ENCODE measurements at places on chromosomes 5 and 9.

GRCh38 chr9:125752070-125752628 lies 5.0 kb downstream of the PBX3 start:
- DNase-seq, result no peak

DNA sequence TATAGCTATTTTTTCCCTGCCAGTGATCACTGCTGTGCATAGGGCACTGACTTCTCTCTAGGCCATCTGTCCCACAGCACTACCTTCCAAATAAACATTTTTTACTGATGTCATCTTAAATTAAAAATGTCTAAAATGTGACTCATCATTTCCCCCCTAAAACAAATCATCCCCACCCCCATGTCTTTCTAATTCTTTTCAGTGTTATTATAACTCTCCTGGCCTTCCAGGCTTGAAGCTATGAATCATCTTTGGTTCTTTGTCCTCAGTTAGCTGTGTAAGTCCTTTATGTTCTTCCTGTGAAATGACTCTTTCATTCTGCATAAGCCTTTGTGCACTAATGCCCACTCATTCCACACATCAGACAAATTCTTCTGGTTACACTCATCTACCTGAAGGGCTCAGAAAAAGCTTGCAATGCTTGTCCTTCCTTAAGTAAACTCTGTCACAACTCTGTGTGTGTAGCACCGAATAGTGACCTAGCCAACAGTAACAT lies 78.1 kb downstream of the CFAP95 start:
- DNase-seq, result no peak

- DNase-seq, result no peak
These were observed 124.5 kb upstream of the PRLR start for GRCh38 chr5:35354751-35355150.

- DNase-seq, result no peak
These were observed 5.8 kb downstream of the FAM219A start for GRCh38 chr9:34452568-34452967.

GRCh38 chr9:128102196-128102595 lies 25.3 kb downstream of the PTGES2 start:
- no peak for DNase-seq

DNA sequence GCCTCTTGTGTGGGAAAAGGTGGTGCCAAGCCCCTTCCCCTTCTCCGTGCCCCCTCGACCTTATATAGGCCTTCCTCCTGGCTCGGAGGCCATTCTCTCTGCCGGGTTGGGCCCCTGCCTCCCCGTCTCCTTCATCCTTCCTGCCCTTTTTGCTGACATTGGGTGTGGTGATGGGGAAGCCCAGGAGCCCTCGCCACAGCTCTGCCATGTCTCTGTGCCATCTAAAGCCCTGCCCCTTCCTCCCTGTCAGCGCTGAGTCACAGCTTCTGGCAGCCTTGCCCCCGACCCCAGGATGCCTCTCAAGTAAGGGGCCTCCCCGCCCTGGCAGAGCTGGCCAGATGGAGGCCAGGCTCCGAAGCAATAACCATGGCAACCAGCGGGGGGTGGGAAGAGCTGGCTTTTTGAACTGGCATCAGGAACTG lies 30.4 kb downstream of the JADE2 start:
- DNase-seq, result peak; percentile 87

DNA sequence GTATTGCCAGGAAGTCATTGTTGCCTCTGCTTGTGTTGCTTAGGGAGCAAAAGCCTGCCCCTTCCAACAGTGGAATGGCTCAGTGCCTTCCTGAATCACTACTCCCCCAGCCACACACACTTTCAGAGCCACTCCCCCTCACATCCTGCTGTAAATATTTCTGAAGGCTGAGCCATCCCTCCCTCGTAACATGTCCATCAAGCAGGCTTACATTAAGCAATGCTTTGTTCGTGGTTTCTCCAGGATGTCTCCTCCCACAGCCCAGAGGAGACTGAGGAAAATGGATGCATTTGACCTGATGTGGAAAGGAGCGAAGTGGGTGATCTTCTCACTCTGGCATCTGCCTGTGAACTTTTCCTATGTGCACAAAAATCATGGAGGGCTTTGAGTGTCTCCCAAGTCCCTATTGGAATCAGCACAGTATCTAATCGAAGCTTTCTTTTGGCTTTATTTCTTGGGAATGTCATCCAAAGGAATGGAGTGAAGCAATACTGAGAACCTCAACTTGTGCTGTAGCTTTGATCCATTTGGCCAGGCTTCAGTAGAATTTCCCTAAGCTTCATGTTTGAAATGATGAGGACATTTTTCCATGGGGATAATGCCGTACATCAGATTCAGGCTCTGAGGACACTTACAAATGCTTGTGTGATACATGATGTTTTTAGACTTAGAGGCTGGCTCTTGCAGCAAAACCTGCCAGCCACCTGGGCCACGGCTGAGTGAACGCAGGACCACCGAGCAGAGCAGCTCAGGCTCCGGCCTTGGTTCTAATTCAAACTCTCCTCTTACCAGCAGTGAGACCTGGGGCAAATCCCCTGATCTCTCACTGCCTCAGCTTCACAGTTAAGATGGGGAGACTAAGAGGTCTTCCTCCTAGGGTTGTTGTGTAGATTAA lies 389.1 kb downstream of the ENC1 start:
- no peak for DNase-seq

- no peak for DNase-seq
These were observed 24.2 kb downstream of the PCDHGC5 start for GRCh38 chr5:141512911-141513626.

DNA sequence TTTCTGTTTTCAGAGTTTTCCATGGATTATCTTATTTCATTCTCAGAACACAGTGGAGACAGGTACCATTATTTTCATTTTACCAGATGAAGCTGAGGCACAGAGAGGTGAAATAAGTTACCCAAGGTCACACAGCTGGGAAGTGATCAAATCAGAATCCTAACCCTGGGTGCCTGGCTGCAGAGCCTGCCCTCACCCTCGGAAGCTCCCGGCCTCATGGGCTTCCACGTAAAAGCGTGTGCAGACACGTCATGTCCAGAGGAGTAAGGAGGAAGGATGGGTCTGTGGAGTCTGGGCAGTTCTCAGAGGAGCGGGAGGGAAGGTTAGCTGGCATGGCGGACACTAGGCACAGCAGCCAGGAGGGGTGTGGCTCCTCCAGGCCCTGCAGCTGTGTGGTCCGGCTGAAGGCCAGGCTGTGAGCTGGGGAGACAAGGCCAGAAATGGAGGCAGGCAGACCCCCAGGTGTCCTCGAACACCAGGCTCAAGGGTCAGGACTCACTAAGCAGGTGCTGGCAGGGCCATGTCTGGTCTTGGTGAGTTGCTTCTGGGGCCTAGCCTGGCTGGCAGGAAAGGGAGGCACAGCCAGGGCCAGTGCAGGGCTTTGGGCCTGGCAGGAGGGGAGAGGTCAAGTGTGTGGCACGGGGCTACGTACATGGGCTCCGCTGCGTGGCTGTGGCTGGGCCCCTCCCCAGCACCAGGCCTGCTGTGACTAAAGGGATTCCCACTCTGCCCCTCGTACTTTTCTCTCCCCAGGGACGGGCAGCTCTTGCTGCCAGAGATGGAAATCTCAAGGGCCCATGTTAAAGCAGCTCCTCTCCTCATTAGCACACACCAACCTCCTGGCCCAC lies 5.6 kb downstream of the TBC1D9B start:
- DNase-seq, result no peak

- no peak for DNase-seq
These were observed 818 bp upstream of the OBP2A start for GRCh38 chr9:135544981-135545635.

GRCh38 chr5:139862803-139863202 lies 67.2 kb downstream of the PSD2 start:
- DNase-seq, result no peak

GRCh38 chr5:175778951-175779503 lies 92.4 kb upstream of the CPLX2 start:
- DNase-seq, result no peak

DNA sequence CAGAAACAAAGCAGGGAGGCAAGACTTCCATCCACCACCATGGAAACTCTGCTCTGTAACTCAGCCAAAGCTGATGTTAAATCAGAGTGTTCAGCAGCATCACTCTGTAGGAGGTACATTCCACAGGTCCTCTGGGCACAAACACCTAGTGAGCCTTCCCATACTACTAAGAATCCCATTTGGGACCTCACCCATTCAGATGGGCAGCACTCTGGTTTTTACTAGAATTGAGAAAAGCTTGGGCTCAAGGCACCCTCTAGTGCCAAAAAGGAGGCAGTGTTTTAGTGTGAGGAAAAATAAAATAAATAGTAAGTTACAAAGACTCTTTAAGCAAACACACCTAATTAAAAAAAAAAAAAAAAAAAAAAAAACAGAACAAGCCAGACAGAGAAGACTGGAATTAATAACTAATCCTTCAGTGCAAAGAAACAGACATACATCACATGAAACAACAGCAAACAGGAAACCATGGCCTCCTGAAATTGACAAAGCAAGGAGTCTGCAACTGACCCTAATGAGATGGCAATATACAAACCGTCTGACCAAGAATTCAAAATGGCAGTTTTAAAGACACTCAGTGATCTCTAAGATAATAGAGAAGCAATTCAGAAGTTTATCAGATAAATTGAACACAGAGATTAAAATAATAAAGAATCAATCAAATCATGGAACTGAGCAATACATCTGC lies 159.5 kb downstream of the GNA14 start:
- no peak for DNase-seq

GRCh38 chr5:77316871-77317661 lies 106.6 kb downstream of the PDE8B start:
- DNase-seq, result no peak

GRCh38 chr9:72917892-72918509 lies 34.9 kb downstream of the ALDH1A1 start:
- no peak for DNase-seq

GRCh38 chr9:108850293-108850897 lies 5.4 kb downstream of the ACTL7B start:
- DNase-seq, result no peak

DNA sequence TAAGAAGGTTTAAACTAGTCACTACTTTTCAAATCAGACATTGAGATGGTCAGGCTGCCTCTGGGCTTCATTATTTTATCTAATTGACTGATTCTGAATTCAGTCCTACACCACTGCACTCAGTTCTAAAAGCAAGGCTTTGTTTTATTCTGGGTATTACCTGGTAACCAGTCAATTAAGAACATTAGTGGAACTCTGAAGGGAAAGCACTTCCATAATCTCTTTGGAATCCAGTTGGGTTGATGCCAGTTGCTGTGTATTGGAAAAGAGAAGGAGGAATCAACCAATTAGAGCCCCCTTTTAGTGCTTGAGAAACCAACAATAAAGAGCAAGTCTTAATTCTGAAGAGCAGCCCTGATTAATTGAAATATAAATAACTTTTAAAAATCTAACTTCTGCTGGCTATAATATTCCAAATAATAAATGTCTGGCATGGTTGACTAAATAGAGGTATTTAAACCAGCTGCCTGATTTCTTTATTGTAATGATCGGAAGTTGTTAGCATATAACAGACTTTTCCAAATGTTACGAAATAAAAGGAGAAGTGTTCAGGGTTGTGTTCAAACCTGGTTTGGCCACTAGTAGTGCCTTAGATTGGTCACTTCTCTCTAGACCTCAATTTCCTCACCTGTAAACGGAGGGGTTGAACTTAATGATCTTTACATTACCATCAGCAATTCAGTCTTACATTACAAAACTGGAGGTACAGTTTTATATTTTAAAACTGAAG lies 32.0 kb downstream of the CPEB4 start:
- DNase-seq, result no peak

GRCh38 chr5:109191153-109191558 lies 218.6 kb downstream of the PJA2 start:
- no peak for DNase-seq

GRCh38 chr5:63572740-63573139 lies 389.5 kb downstream of the HTR1A start:
- no peak for DNase-seq

DNA sequence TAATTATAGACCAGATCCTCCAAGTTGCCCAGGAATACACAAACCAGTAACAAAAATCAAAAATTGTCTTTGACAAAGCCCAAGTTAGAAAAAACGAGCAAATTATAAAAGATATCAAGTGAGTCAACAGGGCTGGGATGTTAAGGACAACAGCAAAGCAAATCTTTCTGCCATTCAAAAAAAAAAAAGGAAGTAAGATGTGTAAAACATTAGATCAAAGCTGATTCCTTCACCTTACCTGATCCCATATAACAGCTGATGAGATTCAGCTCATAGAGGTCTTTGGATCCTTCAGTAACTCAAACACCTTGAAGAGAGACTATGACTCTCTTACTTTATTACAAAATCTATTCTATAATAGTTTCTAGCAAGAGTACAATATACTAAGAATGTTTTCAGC lies 100.9 kb downstream of the STRBP start:
- DNase-seq, result no peak
